ENCODE measurements at places on chromosomes 7 and 10. TPM values are rescaled to one million over a fixed set of nuclear protein-coding genes. Genes with fewer than 3 reads are reported as not detected.

PNLIPRP2 gene
- 0.25 TPM for polyA plus RNA-seq

PIK3AP1 gene
- 1.8 TPM for polyA plus RNA-seq

DNA sequence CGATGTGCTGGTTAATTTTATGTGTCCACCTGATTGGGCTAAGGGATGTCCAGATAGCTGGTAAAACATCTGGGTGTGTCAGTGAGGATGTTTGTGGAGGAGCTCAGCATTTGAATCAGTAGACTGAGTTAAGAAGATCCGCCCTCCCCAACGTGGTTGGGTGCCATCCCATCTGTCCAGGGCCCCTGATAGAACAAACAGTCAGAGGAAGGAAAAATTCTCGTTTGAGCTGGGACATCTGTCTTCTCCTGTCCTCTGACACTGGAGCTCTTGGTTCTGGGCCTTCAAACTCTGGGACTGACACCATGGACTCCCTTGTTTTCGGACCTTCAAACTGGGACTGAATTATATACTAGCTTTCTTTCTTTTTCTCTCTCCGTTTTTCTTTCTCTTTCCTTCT lies 59.6 kb downstream of the CARD11 start:
- no peak for DNase-seq

DNA sequence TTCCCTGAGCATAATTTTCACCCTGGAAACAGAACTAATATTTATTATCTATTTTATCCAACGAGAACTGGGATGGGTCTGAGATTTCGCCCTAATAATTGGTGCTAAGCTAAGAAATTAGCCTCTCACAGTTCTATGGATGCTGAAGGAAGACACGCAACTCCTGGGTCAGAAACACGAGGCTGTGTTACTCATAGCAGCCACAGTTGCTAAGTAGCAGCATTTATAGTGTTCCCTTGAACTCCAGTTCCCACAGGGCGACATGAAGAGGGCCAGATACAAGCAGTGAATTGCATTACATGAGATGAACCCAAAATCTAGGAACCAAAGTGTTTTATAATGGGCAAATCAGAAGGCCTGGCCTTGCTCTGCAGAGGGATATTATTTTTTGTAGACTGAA lies 109.8 kb upstream of the AGR3 start:
- no peak for DNase-seq

GRCh38 chr10:63562857-63563256 lies 41.7 kb downstream of the REEP3 start:
- DNase-seq: no peak

GRCh38 chr7:104096683-104097082 lies 107.2 kb upstream of the RELN start:
- no peak for DNase-seq

DNA sequence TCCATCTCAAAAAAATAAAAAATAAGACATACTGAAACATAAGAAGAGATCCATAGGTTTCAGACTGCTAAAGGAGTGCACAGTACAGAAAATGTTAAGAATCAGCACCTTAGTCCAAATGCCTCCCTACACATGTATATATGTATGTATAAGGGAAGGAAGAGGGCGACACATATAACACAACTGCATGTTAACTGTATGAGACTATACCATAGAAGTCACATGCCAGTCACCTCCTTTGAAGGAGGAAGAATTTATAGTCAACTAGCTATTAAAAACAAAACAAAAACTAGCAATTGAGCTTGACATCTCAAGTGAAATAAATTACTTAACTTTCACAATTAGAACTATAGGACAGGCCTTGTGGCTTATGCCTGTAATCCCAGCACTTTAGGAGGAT lies 50.4 kb downstream of the IGF2BP3 start:
- no peak for DNase-seq

- DNase-seq: no peak
Observed at GRCh38 chr10:74026428-74027015, 28.6 kb downstream of the VCL start.

DNAH11 gene
- polyA plus RNA-seq: 0.30 TPM

DNA sequence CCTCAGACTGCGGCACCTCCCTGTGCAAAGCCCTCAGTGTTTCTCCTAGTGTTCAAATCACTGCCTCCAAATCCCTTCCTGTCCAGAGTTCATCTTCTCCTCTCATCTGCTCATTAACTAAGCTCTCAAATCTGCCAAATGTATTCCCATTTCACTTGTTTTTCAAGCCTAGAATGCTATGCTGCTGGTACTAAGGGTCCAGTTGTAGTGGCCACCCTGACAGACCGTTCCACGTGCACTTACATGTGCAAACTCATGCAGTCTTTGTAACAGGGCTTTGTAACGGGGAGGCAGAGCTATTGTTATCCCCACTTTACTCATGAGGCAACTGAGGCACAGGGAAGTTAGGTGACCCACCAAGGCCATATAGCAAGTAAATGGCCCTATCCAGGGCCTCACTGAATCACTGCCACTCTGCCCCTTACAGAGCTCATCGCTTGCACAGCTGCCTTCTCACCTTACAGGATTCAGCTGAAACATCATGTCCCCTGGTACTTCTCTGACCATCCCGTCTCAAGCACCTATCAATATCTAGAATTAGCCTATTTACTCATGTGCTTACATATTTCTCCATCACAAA lies 153.0 kb upstream of the PDE1C start:
- DNase-seq: no peak

DNA sequence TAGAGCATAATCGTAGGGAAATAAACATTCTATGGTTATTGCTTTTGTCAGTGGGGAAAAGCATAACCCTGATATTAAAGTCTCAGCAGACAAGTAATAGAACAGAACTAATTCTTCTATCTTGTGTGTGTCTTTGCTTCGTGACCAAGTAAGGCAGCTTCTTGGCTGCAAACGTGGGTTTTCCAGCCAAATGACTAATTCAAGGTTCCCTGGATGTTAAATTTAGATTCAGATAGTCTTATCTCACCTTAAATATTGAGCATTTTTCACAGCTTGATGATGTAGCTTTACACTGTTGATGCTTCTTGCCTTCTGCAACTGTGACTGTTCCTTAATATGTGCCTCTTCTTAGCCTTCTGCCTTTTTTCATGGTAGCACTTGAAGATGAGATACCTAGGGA lies 113.0 kb downstream of the EXOC4 start:
- no peak for DNase-seq

- DNase-seq: no peak
Observed at GRCh38 chr7:156589808-156590207, 50.8 kb upstream of the RNF32 start.

SH2D4B gene
- polyA plus RNA-seq: not detected

TMEM213 gene
- 0.09 TPM for polyA plus RNA-seq

DNA sequence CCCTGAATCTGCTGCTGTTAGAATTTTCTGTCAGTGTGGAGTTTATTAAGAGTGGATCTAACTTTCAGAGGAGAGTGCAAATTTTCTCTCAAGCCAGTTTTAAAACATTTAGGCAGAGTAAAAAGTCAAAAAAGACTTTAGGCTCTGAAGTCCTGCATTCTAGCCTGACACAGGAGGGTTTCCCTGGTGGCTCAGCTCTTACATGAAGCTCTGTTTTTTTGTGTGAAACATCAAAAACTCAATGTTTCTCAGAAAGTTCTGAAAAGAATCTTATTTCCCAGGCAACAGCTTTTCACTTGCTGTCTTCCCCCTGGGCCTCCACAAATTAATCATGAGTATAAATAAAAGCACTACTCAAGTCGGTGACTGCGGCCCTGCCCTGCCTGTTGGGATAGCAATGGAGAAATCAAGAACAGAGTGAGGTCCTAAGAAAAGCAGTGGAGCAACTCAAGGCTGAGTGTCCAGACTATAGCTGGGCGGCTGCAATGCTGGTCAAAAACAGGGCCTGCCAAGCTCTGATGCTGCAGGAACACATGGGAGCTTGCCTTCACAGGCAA lies 22.3 kb upstream of the WDR11 start:
- DNase-seq: no peak

DNA sequence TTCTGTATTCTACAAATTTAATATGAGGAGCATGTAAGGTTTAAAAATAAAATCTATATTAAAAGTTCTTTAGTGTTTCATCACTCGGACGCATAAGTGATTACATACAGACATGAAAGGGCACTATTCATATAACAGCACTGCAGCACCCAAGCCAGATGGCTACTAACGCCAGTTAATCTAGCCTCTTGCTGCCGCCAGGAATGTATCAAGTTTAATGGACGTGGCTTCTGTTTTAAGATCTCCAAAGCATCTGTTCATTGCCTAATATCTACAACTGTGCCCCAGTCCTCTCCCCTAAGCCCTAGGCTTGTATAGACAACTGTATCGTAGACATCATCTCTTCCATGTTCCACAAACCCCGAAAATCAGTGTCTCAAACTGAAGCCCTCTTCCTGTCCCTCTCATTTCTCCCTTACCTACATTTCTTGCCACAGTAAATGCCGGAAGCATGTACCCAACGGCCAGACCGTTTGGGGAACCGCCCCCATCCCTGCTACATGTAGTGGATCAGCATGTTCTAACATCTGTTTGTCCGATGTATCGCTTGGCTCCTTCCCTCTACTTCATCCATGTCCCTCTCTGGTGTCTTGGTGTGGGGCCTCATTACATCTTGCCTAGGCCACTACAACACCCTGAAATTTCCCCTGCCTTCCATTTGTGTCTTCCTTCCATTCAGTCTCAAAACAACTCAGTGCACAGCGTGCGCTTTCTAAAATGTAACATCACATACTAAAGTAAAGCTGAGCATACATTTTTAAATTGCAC lies 147.5 kb upstream of the RSU1 start:
- DNase-seq: no peak

PTN gene
- 44.9 TPM for polyA plus RNA-seq

GRCh38 chr10:59072038-59072437 lies 104.4 kb upstream of the PHYHIPL start:
- DNase-seq: no peak

TMEM178B gene
- polyA plus RNA-seq: 0.43 TPM

DNA sequence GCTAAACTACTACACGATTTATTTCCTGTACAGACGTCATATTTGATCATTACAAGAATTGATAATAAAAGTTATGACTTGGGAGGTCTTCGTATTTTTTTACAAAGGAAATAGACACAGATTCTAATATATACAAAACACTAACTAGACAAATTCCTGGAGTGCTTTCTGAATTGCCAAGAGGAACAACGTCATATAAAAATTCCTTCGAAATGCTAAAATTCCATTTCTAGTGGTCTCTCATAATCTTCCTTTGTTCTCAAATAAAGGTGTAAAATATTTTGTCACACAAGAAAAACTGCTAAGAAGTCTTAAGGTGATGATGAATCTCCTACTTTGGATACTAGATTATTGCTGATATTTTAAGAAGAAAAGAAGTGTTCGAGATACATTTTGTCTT lies 85.4 kb downstream of the CDK6 start:
- no peak for DNase-seq

GRCh38 chr7:84188786-84189405 lies 5.7 kb downstream of the SEMA3A start:
- DNase-seq: no peak

- DNase-seq: no peak
Observed at GRCh38 chr10:1846032-1846431, 108.7 kb upstream of the ADARB2 start.

DNA sequence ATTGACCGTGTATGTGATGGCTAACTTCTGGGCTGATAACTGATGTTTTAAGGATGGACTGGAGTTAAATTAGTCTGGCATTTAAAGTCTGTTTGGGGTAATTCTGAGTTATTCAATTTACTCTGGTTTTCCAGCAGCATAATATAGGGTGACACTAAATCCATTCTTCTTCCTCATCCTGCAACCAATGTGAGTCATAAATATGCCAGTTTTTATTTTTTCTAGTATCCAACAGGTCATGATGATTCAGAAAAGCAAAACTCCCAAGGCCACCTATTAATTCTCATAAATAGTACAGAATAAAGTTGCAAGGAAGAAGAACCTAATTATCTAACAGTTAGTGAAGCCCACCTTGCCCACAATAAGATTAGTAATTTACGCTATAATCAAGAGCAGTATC lies 7.5 kb upstream of the EPHB6 start:
- DNase-seq: no peak

- DNase-seq: no peak
Observed at GRCh38 chr7:50733552-50733951, 49.1 kb downstream of the GRB10 start.

GRCh38 chr7:131164025-131164925 lies 163.4 kb upstream of the MKLN1 start:
- no peak for DNase-seq
